Stimulated activated CD4-positive, alpha-beta T cell treated with anti-CD3 and anti-CD28 coated beads, TNF-alpha, amount 100 ng/mL, for 48 hours (primary cell): ENCODE measurements at places on chromosomes 12 and 14.
A peak's percentile ranks its signal among the peaks of the same experiment; 100 is the strongest.

DNA sequence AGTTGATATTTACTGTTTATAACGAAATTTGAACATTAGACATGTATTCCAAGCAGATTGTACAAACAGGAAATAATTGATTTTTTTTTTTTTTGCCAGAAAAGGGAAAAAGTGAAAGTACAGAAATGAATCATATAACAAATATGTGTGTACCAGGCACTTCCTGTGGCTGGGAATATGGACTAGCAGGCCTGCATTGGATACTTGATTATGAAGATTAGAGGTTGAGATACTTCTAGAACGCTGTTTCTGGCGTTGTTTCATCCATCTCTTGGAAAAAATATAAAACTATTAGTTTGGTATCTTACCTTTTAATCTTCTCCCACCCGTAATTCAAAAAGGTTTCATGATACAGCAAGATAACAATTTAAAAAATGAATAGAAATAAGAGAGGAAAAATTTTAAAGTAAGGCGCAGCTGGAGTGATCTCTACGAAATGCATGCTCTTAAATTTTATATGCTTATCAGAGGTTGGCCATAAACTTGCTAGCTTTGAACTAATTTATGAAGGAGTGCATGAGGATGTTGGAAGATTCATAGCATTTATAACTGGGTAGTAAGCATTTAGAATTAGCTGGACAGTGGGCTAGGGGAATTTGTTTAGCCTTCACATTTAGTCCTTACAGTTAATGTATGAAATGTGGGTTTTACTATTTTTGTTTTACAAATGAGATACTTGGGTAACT is 90.8 kb downstream of the AEBP2 start:
- no peak for DNase-seq

DNA sequence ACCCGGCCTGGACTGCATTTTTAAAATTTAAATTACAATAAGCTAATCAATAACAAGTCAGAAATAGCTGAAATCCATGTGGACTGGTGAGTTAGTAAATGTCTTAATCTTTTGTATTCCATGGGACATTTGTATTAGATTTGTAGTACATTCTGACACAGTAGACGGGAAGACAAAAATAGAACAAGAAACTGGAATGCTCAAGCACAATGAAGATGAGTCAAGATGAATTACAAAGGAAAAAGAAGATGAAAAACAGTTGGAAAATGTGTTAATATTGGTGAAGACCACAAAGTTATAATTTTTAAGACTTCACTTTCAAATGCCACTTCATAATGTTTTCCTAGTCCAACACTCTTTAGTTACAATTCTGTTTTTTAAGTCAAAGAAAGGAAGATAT is 97.8 kb upstream of the FERMT2 start:
- no peak for DNase-seq

DNA sequence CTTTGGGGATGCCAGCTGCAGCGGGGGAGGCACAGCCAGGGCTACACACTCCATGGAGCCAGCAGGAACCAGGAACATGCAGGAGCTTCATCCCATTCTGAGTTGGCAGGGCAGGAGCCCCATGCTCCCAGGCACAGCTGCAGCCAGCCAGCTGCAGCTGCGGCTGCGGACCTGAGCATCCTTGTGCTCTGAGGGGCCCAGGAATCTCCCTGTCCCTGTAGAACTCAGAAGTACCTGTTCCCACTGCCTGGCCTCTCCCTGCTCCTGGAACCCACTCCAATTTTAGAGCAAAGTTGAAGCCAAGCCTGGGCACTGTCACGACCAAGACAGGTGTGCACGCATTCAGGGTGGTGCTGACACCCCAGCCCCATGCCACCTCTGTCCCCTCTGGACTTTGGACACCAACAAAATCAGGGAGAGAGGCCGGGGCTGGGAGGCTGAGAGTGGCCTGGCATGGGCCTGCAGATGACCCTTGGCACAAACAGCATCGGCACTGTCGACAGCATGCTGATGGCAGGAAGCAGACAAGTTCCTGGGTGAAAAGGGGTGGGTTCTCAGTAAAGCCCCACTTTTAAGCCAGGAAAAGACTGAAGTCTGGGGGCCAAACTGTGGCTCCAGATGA is 257.3 kb upstream of the LRFN5 start:
- no peak for DNase-seq

- no peak for DNase-seq
These were observed 416.3 kb upstream of the ATP2B1 start for GRCh38 chr12:90124914-90125313.

- no peak for DNase-seq
These were observed 6.2 kb downstream of the RPL36AL start for GRCh38 chr14:49614196-49614595.

- no peak for DNase-seq
These were observed 1.5 kb upstream of the NTS start for GRCh38 chr12:85872497-85873091.

DNA sequence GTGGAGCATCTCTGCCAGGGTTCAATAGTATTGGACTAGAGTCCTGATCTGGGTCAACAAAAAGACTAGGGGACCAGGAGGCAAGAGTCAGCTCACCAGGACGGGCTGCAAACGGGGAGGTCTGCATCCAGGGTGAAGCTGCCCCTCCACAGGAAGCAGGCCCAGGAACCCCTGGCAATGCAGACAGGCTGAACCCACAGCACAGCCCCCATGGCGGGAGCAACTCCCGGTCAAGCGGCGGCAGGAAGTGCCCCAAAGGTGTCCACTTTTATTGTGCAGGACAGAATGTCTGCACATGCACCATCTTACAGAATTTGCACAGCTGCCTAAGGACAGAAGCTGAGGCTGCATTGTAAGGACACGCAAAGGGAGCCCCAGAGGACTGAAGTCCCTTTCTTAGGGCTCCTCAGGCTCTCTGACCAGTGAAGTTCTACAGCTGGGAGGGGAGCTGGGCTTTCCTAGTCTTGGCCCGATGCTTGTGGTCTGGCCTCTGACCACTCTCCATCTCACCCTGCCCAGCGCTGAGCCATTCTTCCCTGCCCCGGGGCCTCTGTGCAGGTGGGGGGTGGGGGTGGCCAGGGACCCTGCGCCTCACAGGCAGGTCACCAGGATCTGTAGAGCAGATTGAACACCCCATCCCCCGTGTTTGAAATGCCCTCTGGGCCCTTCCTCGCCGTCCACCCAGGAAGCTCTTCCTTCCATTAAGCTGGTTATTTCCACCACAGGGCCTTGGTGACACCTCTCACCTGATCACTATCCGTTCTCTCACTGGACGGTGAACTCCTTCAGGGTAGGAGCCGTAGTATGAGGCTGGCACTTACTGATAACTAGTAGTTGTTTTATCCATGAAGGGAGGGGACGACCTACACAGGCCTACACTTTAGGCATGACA is 75.9 kb downstream of the NINJ2 start:
- DNase-seq, result no peak

- DNase-seq, result no peak
These were observed 6.6 kb downstream of the CFAP54 start for GRCh38 chr12:96495841-96496545.

DNA sequence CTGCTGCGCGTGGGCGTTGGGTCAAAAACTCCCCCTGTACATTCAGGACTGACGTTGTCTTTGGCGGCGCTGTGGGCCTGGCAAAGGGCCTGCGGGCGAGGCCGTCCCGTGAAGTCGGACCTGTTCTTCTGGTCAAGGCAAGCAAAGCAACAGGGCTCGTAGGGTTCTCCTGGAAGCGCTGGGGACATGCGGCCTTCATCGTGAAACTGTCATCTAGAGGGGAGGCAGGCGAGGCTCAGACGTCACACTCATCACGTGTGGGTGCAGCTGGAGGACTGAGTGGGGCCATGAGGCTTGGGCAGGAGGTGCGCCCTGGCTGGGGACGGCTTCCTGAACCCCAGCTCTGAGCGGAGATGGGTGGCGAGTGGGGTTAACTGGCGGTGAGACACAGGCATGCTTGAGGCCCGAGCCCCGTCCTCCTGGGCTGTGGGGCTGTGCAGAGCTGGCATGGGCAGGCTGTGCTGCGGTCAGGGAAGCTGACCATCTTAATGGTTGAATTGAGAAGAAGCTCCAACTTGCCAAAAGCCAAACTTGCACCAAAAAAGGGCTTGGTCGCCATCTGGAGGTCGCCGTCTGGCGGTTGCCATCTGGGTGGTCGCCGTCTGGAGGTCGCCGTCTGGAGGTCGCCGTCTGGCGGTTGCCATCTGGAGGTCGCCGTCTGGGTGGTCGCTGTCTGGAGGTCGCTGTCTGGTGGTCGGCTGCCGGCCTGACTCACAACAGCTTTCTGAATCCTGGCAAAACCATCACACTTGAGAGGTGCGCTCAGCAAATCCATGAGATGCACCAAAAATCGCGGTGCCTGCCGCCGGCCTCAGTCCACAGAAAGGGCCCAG is 66.2 kb downstream of the NOC4L start:
- DNase-seq, result no peak

DNA sequence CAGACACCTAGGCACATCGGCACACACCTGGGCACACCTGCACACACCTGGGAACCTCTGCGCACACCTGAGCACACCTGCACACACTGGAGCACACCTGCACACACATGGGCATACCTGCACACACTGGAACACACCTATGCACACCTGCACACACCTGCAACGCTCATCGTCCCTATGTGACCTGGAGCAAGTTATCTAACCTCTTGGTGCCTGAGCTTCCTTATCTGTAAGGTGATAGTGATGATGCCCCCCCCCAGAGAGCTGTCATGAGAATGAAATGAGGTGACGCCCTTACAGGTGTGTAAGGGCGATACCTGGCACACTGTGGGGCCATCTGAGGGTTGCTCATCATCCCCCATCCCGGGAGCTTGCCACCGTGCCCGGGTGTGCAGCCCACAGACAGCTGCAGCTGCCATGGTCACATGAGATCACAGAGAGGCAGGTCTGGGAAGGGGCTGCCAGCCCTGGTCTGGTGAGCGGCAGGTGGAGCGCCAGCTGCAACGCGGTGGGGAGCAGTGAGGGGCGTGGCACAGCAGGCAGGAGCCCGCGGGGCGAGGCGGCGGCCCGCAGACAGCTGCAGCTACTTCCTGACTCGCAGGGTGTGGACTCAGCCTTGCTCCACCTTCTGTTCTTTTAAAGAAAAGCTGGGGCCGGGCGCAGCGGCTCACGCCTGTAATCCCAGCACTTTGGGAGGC is 59.9 kb upstream of the FBRSL1 start:
- DNase-seq, result no peak

GRCh38 chr12:51403681-51404136 is 12.5 kb upstream of the GALNT6 start:
- DNase-seq, result no peak

GRCh38 chr14:50363714-50364111 is 33.0 kb downstream of the CDKL1 start:
- peak; percentile 33 for DNase-seq

DNA sequence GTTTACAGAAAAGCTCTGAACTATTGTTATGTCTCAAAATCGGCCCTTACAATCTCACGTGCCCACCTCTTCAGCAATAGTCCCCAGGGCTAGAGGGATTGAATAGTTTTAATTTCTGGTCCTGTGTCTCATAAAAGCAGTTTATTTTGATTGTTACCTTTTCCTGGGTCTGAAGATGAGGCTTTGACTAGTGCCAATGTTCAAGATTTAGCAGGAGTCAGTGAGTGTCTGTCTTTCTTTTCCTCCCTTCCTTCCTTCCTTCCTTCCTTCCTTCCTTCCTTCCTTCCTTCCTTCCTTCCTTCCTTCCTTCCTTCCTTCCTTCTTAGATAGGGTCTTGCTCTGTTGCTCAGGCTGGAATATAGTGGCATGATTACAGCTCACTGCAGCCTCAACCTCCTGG is 24.7 kb upstream of the SOCS2 start:
- DNase-seq, result no peak

GRCh38 chr12:131138638-131139362 is 185.1 kb downstream of the ADGRD1 start:
- DNase-seq, result no peak

DNA sequence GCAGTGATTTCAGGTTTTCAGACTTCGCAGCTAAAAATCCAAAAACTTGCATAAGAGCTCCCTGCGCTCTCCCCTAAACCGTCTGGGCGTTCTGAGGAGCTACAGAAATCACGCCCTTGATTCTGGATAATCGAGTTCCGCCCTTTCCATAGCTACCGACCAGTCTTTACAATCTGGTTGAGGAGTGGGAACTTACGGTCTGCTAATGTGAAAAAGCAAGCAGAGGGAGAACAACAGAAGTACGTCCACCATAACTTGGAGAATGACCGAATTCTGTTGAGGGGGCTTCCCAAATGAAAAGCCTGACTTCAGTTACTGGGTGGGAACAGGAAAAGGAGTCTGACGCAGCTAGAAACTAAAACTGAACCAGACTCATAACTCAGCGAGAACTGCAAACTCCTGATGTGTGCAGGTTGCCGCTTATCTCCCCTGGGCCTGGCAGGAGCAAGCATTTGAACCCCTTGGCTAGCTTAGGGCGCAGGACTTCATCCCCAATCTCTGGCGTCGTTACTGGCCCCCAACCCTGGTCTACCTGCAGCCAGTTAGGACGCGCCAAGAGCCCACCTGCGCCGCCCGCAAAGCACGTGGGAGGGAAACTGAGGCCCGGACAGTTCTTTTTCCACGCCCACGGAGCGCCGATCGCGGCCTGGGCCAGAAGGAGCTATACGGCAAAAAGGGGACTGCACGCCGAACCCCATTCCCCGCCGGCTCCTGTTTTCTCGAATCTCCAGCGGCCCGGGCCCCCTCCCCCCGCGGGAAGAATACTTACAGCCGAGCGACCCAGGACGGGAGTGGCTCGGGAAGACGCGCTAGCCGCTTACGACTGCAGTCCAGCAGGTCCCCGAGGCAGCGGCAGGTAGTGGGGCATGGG is 838 bp downstream of the LRIG3 start:
- DNase-seq, result no peak

DNA sequence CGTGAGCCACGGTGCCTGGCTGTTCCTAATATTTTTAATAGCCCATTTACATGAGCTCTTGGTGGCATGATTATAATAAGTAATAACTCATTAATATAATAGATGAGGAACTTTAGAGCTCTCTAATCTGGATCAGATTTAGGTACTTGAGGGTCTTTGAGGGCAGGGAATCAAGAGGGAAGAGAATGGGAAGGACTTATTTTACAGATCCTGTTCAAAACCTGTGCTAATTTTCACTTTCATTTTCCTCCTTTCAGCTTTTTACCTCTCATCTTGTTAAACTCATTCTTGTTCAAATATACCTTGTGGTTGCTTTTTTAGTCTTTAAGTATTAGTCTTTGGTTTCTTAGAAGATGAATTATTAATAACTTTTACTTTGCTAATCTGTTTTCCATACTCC is 5.6 kb downstream of the NECAP1 start:
- DNase-seq, result no peak

DNA sequence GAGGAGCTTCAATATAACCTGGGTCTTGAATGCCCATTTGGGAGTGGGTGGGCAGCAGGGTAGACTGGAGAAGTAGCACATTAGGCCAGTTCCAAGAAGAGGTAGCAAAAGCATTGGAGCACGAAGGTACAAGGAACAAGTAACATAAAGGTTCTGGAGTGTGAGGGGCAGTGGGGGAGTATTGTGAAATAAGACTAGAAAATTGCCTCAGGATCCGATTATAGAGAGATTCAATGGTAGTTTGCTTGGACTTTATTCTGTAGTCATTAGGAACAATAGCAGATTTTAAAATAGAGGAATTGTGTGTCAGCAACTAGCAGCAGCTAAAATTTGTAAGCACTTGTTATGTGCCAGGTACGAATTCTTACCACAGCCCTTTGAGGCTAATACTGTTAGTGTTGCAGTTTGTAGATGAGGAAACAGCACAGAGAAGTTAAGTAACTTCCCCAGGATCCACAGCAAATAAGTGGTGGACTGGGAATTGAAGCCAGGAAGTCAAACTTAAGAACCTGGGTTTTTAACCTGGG is 61.8 kb downstream of the PPFIBP1 start:
- DNase-seq, result no peak

- DNase-seq, result no peak
These were observed 31.9 kb downstream of the CACNA2D4 start for GRCh38 chr12:1886396-1887008.
